ENCODE measurements at places on chromosomes 6 and 20.

DNA sequence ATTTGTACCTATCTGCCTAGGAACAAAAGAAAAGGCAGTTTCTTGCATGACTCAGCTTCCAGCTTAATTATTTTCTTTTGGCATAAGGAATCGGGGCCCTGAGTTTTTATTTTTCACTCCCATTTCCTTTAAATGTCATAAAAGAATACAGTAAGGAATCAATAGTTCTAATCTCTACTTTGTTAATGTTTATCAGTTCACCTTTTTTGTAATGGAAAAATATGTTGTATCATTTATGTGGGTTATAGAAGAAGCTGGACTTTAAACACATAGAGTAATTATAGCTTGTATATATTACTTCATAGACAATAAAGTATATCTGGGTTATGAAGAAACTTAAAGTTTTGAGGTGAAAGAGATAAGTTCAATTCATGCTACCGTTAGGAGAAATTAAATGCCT, 1214.8 kb upstream of the GJE1 start:
- no peak for DNase-seq

GRCh38 chr20:36405255-36405654, 99.1 kb downstream of the DLGAP4 start:
- DNase-seq = no peak

DNA sequence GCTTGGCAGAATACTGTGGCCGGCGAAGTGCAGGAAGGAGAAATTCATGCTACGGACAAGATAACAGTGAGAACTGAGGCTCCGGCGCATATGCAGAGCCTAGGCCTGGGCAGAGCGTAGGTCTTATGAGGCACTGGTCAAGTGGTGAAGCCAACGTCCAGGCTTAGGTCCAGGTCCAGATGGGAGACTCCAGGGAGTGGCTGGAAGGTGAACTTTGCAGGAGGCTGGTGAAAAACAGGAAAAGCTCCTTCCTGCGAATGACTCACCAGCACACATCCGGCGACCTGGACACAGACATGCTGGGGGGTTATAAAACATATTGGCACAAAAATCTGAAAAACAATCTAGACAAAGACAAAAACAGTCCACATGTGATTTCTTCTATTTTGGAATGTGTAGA, 15.4 kb downstream of the C6orf141 start:
- DNase-seq = no peak

GRCh38 chr6:83153883-83154521, 39.1 kb downstream of the PGM3 start:
- DNase-seq = no peak

DNA sequence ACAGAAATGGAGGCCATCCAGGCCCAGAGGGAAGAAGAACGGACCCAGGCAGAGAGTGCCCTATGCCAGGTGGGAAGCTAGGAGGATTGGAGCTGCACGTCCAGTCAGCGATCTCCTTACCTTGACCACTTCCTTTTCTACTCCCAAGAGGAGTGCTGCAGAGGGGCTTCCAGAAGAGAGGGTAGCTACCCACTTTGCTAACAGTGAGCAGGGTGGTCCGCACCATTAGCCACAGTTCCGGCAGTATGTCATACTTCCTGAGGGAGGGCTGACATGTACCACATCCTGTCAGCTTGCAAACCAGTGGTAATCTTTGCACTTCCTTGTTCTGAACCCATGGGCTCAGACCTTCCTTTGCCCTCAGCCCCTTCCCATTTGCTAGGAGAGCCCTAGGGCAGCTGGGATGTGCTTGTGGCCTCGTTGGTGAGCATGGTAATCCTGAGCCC, 35.4 kb downstream of the CEP250 start:
- peak; percentile 64 for DNase-seq

DNA sequence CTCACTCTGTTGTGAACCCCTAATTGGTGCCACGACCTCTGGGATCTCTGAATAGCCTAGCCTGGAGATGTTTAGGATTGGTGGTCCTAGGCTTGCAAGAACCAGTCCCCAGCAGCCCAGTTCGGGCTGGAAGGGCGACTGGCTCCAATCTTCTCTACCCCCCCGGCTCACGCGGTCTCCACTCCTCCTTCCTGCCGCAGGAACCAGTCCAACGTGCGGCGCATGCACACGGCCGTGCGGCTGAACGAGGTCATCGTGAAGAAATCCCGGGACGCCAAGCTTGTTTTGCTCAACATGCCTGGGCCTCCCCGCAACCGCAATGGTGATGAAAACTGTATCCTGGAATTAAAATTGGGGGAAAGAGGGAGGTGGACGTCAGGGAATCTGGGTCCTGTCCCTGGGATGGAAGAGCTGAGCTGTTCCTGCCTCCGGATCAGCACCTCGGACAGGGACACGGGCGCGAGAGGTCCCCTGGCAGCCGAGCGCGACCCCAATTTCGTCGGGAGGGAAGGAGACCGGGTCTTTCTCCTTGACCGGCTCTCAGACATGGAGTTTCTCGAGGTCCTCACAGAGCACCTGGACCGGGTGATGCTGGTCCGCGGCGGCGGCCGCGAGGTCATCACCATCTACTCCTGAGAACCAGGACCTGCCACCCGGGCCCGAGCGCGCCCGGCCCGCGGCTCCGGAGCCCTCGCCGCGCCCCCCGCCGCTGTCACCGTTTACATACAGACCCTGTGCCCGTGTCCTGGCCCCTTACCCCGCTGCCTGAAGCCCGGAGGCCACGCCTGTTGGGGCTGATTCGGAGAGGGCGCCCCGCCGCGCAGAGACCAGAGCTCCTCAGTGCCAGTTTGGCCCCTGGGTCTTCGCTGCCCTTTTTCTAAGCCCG, 28.2 kb downstream of the SLC12A5 start:
- no peak for DNase-seq

- no peak for DNase-seq
Observed at GRCh38 chr20:25544311-25544710, 41.0 kb downstream of the NINL start.

- no peak for DNase-seq
Observed at GRCh38 chr6:112269979-112270566, 15.7 kb upstream of the LAMA4 start.

DNA sequence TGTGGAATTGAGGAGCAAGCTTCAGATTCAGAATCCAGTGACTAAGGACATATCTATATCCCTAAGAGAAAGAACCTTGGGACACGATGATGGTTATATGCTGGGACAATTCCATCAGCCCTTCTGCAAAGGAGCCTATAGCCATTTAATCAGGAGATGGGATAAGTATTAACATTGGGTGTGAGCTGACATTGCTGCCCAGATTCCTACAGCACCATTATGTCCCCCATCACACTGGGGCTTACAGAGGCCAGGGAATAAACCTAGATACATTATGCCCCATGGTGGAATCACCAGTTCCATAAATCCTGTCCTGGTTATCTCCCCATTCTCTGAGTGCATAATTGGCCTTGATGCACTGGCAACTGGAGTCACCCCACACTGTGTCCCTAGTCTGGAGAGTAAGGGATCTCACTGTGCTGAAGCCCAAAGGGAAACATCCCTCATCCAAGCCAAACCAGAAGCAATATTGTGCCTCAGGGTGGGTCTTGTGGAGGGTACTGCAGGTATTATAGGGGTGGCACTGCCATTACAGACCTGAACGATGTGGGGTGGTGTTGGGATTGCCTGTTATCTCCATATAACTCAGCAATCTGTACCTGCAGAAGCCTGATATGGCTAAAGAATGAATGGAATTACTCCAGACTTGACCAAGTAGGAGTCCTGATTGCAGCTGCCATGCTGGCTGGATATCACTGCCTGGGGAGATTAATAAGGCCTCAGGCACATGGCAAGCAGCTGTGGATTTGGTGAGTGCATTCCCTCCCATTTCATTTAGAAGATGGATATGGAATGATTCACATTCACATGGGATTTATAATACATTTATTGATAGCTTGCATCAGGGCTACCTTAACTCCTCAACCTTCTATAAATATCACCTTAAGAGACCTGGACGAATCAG, 5.0 kb downstream of the HLA-A start:
- DNase-seq = no peak

- DNase-seq = no peak
Observed at GRCh38 chr6:88869263-88870020, 94.0 kb downstream of the RNGTT start.

- peak; percentile 38 for DNase-seq
Observed at GRCh38 chr6:149190224-149190831, 127.2 kb upstream of the TAB2 start.

DNA sequence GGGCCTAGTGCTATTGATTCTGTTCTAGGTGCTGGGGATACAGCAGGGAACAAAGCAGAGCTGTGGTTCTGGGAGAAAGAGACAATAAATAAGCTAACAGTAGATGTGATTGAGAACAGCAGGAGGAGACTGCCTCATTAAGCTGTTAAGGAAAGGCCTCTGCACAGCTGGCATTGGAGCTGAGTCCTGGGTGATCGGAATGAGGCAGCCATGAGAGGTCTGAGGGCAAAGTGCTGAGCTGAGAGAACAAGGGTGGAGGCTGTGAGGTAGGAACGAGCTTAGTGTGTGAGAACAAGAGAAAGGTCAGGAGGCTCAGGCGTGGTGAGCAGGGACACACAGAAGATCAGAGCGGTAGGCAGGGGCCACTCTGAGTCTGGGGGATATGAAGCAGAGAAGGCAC, 18.3 kb downstream of the DDX27 start:
- DNase-seq = no peak

- no peak for DNase-seq
Observed at GRCh38 chr20:35502352-35502751, 27.1 kb downstream of the C20orf173 start.

GRCh38 chr6:102841060-102841459, 1447.6 kb downstream of the GRIK2 start:
- no peak for DNase-seq

GRCh38 chr6:41097467-41098090, 24.8 kb downstream of the NFYA start:
- DNase-seq = no peak

GRCh38 chr20:10379761-10380160, 54.3 kb downstream of the MKKS start:
- DNase-seq = no peak

DNA sequence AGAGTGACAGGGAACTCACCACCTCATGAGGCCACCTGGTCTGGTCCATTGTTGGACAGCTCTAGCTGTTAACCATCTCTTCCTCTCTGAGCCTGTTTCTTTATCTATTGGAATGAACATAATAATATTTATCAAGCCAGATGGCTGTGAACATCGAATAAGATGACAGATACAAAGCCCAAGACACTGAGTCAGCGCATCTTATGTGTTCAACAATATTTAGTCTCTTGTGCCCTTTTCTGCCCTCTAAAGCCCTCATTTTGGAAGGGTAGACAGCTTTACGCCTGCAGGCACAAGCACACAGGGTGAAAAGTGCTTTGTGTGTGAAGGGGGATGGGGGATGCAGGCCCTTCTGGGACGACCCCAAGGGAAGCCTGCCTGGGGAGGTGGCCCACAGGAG, 164.0 kb downstream of the GRM4 start:
- DNase-seq = no peak

DNA sequence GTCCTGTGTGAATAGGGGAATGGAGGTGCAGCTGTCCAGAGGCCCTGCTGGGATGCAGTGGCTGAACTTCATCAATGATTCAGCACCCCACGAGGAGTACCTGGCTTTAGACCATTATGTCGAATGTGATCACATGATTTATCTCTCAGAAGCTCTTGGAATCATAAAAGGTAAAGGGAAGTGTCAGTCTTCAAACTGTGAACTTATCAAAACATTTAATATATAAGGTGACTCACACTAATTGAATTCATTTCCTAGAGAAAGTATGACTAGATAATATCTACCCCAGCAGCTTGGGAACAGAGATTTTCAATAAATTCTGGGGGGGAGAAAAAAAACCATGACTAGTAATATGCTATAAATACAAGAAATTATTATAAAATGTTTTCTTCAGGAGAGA, 29.5 kb downstream of the ALDH8A1 start:
- no peak for DNase-seq

- no peak for DNase-seq
Observed at GRCh38 chr20:37846573-37846972, 56.4 kb upstream of the VSTM2L start.

- DNase-seq = no peak
Observed at GRCh38 chr6:11432713-11433450, 104.7 kb upstream of the TMEM170B start.

DNA sequence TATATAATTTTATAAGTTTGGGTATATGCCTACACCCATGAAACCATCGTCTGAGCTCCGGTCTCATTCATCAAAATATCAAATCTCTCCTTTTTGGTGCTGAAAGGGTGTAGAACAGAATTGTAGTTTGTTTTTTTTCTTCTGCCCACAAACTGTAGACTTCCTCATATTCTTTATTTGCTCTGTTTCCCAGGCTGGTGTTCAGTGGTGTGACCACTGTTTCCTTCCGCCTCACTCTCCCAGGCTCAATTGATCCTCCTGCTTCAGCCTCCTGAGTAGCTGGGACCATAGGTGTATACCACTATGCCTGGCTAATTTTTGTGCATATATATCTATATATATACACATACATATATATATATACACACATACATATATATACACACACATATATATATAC, 139.6 kb upstream of the HCRTR2 start:
- no peak for DNase-seq

DNA sequence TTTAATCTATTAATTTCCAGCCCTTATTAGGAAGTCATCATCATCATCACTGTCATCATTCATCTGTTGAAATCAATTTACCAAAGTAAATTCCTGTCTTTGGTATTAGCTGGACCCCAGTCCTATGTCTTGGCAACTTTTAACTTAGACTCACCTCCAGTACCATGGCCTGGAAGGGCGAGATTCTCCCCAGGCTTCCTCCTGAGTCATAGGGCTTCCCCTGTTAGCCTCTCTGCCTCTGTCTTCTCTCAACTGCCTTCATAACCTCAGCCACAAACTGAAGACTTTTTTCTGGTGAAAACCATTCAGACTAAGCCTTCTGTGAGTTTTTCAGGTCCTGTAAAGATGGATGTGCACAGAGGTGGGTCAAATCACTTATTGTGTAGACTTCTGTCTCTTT, 95.0 kb downstream of the NKAIN2 start:
- no peak for DNase-seq

DNA sequence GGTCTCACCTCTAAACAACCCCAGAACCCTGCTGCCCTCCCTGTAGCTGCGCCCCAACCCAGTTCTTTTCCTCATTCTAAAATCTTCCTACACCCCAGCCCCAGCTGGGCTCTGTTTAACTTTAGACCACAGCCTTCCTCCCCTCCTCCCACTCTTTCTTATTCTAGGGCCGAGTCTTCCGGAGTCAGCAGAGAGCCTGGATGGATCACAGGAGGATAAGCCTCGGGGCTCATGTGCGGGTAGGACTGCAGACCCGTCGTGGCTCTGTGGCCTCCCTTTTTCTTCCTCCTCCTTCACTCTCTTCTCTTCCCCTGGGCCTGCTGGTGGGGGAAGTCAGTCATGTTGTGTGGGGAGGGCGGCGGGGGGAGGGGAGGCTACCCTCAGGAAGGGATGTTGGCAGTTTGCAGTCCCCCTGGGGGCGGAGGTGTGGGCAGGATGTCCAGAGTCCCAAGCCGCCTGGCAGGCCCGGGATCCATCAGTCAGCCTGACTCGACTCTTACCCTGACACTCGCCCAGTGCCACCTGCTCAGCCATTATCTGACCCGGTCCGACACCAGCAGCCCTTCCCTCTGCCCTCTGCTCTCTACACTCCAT, 8.1 kb downstream of the CAPN11 start:
- DNase-seq = no peak

DNA sequence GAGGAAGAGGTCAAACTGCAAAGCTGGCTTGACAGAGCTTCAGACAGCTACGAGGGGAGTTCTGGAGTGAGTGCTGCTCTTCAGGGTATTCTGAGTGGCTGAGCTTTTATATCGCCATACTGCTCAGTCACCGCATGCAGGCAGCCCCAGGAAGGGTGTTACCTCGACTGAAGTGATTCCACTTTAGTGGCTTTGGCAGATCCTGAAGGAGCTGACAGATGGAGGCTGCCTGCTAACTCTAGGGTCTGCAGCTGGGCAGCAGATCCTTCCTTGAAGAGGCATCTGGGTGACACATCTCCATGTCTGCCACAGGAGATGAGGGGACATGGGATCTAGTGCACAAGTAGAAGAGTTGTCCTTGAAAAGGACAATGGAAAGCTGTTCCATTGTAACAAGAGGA, 3.7 kb upstream of the DEK start:
- no peak for DNase-seq
